ENCODE measurements at places on chromosomes 6 and 20.

DNA sequence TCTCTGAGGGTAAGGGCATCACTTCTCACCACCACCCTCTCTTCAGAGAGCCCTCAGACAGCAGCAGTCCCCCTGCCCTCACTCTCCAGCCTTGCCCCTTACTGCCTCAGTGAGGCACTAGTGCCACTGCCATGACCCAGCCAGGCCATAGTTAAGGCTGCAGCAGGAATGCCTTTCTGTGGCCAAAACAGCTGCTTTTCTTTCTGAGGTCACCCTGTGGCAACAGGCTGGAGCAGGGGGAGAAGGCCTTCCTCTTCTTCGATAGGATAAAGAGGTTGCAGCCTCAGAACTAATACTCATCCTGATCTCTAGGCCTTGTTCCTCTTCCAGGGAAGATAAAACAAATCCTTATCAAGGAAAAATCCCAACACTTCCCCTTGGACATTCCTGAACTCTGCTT is 56.8 kb upstream of the ECI2 start:
- no peak for DNase-seq

- no peak for DNase-seq
Observed at GRCh38 chr20:41080866-41081265, 52.2 kb downstream of the TOP1 start.

- no peak for DNase-seq
Observed at GRCh38 chr20:57682184-57683101, 27.4 kb downstream of the PMEPA1 start.

GRCh38 chr6:5190507-5190906 is 70.2 kb downstream of the LYRM4 start:
- no peak for DNase-seq

DNA sequence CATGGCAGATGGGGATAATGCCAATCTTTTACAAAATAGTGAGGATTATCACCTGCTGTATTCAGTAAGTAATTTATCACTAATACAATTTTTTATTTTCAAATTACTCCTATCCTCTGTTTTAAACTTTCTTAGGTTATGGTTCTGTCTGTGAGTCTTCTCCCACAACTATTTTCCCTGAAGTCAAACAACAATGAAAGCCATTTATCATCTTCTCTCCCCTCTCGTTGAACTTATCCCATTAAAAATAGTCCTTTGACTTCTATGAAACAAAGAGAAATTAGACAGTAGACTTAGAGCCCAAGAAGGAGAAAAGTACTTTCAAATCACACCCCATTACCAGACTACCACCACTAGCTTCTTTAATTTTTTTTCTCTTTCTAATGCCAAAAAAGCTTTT is 147.7 kb downstream of the SIM1 start:
- DNase-seq, result no peak

DNA sequence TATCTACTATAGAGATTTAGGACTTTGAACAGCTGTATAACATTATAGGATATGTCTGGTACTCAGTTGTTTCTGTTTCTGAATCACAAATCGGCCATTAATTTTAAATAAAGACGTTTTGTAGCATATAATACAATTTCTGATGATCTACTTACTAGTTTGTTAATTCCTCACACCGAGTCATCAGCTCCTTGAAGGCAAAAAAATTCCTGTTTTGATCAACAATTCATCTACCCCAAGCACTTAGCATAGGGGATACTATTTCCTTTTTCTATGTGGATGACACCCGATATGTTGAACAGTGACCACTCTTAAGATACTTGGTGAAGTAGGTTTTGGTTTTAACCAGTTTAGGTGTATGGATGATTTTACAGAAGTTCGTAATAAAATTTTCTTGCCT is 107.3 kb downstream of the NCOA3 start:
- DNase-seq, result no peak
